ENCODE measurements at places on chromosomes 7 and 10.

GRCh38 chr7:29385214-29385814 is 178.3 kb upstream of the PRR15 start:
- no peak for DNase-seq

GRCh38 chr7:102085218-102085772 is 201.4 kb upstream of the SH2B2 start:
- DNase-seq: no peak

GRCh38 chr7:108598153-108598552 is 28.5 kb downstream of the DNAJB9 start:
- no peak for DNase-seq

- no peak for DNase-seq
Measured at GRCh38 chr7:143487566-143487965, 9.9 kb downstream of the TAS2R41 start.

DNA sequence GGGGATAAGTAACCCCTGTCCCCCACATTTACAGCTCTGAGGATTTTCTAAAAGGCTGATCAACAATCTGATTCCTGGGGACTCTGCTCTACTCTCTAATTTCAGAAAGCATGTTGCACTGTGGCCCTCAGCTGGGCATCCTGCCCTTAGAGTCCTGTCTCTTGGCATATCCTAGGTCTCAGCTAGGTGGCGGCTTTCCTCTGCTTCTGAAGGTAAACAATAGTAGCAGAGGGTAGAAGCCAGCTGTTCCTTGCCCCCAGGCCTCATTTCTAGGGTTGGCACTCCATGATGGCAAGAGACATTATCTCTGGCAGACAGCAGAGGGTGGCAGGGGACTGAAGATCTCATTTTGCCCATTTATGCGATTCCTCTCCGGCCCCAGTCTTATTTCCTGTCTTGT is 77.0 kb downstream of the ADCYAP1R1 start:
- DNase-seq: no peak

DNA sequence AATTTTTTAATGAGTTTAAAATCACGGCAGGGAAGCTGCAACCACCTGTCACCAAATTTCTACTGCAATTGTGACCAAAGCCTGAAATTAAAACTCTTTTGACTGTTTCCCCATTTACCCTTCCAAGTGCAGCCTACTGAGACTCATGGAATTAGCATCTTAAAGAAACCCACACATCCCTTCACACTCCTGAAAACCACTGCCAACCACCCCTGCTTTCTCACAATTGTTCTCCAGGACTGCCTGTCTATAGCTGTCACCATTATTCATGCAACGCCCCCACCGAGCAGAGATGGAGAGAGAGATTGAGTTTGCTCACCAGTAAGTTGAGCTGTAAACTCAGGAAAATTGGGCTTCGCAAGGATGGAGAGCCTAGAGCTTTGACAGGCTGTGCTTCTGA is 383.8 kb upstream of the SORCS1 start:
- no peak for DNase-seq

GRCh38 chr10:124200011-124200410 is 106.6 kb upstream of the CHST15 start:
- no peak for DNase-seq
